Right kidney (tissue), 9 donors: ENCODE measurements at places on chromosomes 13 and 19.

DNA sequence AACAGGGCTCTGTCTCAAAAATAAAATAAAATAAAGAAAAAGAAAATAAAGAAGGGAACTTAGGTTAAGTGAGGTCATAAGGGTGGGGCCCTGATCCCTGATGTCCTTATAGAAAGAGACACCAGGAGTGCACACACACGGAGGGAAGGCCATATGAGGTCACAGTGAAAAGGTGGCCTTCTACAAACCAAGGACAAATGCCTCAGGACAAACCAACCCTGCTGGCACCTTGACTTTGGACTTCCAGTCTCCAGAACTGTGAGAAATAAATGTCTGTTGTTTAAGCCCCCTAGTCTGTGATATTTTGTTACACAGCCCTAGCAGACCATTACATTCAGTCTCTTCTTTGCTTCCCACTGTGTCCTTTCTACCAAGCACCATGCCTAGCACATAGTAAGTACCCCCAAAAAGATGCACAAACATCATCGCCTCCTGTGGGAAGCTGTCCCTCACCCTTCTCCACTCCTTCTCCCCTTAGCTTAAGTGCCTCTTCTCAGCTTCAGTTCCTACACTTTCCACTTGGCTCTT lies 8.4 kb upstream of the ZBTB32 start:
- no peak for DNase-seq

DNA sequence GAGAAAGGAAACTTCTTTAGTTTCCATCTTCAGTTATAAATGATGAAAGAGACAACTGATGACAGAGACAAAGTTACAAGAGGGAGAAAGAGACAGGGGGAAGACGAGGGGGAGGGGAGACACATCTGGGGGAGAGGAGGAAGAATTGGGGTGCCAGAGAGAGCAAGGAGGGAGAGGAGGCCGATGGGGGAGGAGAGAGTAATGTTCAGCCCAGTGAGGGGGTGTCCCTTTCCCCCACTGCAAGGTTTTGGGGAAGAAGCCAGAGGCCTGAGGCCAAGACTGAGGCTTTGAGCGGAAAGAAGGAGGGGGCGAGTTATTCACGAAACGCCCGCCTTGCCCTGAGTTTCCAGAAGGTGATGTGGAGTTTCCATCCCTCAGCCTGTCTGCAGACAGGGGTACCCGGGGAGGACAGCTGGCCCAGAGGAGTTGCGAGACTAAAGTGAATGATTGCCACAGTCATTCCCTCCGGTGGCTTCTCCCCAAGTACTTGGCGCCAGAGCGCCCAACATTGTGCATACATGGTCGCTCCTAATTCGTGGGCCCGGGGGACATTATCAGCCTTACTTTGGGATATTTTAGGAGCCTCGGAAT lies 558 bp upstream of the PPAN start:
- no peak for DNase-seq

DNA sequence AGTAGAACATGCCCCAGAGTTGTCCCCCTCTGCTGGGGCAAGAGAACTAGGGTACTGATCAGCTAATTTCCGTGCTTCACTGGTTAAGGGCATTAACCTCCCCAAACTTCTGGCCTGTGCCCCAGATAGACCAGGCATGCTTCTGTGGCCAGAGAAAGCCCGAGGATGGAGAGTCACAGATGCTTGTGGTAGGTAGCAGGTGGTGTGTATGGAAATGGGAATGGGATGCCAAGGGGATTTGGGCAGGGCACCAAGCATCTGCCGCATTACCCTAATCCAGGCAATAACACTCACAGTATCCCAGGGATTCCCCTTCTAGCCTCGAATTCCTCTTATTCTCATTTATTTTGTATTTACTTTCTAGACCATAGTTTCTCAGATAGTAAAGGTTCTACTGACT lies 124.8 kb upstream of the KLF12 start:
- DNase-seq, result no peak

DNA sequence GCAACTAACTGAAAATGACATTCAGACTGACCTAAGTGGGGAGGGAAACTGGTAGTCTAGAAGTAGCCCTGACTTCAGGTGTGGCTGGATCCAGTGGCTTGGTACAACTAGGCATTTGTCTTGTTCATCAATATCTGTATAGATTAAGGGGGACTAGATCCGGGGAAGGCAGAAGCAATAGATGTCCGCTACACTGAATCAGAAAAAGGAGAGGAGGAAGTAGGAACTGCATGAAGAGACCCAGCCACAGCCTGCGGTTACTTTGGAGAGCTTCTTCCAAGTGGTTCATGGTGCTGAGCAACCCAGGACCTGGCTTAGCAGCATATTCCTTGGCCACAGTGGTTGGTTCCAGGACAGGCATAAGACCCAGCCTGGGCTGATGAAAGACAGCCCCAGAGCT lies 9.9 kb upstream of the PRODH2 start:
- DNase-seq, result no peak

DNA sequence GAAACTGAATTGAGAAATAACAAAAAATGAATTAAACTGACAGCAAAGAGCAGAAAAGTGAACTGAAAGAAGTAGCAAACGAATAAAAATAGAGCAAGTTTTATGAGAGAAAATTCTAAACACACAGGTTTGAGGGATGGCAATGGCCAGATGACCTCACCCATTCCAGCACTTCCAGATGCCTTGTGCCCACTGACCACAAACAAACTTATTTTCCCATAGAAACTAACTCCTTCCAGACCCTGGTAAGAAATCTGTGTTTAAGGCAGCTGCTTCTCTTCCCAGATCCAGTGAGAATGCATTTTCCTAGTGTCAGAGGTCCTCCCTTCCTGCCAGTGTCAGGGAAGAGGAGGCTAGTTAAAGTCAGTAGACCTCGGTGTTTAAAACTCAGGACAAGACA lies 51.7 kb downstream of the RXFP2 start:
- no peak for DNase-seq
